Mesendoderm (in vitro differentiated cells): ENCODE measurements at places on chromosomes 4 and X.

DNA sequence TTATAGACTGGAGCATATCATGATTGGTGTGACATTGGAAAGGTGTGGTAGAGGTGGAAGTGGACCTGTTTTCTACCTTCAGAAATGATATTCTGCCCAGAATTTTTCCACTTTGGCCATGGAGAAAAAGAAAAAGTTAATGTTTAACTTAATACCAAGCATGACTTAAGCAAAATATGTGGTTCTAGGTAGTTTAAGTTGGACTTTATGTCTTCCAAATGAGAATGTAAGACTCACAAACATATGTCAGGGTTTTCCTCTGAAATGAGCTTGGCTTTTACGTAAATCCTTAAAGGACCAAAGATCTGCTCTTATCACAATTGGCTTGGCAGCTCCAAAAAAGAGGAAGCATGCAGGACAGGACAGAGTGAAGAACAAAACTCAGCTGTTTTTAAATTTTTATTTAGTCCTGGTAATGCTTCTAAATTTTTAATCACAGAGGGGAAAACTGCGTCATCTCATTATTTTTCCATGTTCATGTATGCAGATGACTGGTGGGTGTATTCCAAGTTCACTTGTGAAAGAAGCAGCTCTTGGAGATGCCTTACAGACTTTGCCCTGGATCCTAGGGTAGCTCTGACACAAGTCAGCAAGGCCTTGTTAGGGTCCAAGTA, 98.2 kb downstream of the ANK2 start:
- H3K4me3 ChIP-seq, result no peak overlapping the region
- DNase-seq, result no peak
- peaks cover 11% of the 10 kb centered on the region for H3K4me1 ChIP-seq
- H3K27me3 ChIP-seq, result no peaks in the 10 kb centered on the region

DNA sequence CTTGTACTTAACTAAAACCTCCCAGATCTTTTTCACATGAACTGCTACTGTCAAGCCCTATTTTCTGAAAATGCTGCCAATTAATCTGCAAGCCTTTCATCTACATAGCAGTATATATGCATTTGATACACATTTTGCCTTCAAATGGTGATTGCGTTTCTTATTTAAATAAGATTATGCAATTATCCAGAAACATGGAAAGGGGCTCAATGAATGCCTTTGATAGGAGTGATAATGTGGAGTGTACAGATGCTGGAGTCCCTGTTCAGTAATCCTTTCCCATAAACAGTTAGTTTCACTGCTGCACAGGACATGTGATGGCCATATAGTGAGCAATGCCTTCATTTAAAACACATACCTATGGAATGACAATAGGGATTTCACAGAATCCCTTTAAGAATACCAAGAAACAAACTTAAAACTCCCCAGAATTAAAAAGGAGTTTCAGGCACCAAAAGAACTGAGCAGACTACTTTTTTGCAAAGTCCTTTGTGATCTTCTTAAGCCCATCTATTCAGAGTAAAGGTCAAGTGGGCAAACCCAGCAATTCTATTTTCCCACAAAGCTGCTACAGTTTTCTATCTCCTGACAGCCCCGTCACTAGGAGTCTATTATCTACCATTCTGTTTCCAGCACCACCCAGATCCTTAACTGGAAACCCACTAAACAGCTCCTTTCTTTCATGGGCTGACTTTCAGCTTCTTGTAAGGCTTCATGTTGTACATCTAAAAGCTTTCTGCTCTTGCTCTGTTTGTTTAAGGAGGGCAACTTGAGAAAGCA, 120.3 kb downstream of the UNC5C start:
- H3K27ac ChIP-seq, result no peak overlapping the region
- DNase-seq, result no peak
- no peak overlapping the region for H3K4me3 ChIP-seq

GRCh38 chr4:118335324-118335723, 17.5 kb downstream of the PRSS12 start:
- H3K27ac ChIP-seq, result no peak overlapping the region
- H3K36me3 ChIP-seq, result no peaks in the 10 kb centered on the region
- no peaks in the 10 kb centered on the region for H3K27me3 ChIP-seq
- H3K4me3 ChIP-seq, result no peak overlapping the region
- no peaks in the 10 kb centered on the region for H3K4me1 ChIP-seq
- no peak for DNase-seq

DNA sequence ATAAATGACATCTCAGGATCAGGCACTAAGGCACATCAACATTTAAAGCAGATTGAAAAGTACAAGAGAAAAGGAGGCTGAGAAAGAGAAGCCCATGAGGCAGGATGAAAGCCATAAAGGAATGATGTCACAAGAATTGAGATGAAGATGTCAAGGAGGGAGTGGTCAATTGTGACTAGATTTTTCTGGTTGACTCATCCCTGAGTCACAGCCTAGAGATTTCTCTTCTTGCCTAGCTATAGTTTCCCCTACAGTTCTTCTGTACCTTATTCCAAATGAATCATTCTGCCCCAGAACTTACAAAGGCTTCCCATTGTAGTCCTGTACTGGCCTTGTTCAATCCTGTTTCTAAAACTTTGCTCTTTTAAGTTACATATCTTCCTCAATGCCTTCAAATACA, 3.4 kb upstream of the USP53 start:
- no peaks in the 10 kb centered on the region for H3K36me3 ChIP-seq
- no peak overlapping the region for H3K27ac ChIP-seq
- H3K4me1 ChIP-seq, result peaks cover 2% of the 10 kb centered on the region
- peak; percentile 86 for DNase-seq
- no peak overlapping the region for H3K4me3 ChIP-seq

GRCh38 chrX:95076449-95076848, 1402.4 kb downstream of the FAM133A start:
- peak; percentile 56 for DNase-seq
- no peaks in the 10 kb centered on the region for H3K36me3 ChIP-seq

- no peak overlapping the region for H3K27ac ChIP-seq
- no peak overlapping the region for H3K4me3 ChIP-seq
- no peaks in the 10 kb centered on the region for H3K4me1 ChIP-seq
- no peaks in the 10 kb centered on the region for H3K27me3 ChIP-seq
- no peak for DNase-seq
Measured at GRCh38 chr4:1502501-1502886, 96.3 kb upstream of the NKX1-1 start.

- no peak overlapping the region for H3K27ac ChIP-seq
- H3K36me3 ChIP-seq, result no peaks in the 10 kb centered on the region
- DNase-seq, result no peak
- H3K4me3 ChIP-seq, result no peak overlapping the region
Measured at GRCh38 chr4:186689476-186689875, 34.2 kb downstream of the FAT1 start.

GRCh38 chr4:7256984-7257810, 64.9 kb downstream of the SORCS2 start:
- H3K4me1 ChIP-seq, result no peaks in the 10 kb centered on the region
- H3K36me3 ChIP-seq, result no peaks in the 10 kb centered on the region
- H3K27ac ChIP-seq, result no peak overlapping the region
- no peak for DNase-seq
- no peaks in the 10 kb centered on the region for H3K27me3 ChIP-seq

DNA sequence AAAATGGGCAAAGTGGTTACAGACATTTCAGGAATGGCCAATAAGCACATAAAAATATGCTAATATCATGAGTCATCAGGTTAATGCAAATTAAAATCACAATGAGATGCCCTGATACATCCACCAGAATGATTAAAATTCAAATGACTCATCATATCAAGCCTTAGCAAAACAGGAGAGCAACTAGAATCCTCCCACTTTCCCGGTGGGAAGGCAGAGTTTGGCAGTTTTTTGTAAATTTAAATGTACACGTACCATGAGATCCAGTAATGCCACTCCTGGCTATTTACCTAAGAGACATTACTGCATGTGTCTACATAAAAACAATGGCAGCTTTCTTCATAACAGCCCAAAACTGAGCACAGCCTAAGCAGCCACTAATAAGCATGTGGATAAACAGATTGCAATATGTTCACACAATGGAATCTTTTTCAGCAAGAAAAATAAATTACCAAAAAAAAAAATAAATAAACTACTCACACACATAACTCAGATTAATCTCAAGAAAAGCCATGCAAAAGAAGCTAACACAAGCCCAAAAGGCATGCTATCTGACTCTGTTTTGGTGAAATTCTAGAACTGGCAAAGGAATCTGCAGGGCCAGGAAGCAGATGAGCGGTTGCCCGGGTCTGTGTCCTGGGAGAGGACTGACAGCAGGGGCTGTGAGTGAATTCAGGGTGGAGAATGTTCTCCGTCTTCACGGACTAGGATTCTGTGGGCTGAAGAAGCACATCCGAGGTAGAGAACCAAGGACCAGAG, 48.8 kb downstream of the AFAP1 start:
- no peak overlapping the region for H3K4me3 ChIP-seq
- H3K36me3 ChIP-seq, result no peaks in the 10 kb centered on the region
- H3K27ac ChIP-seq, result no peak overlapping the region
- no peaks in the 10 kb centered on the region for H3K27me3 ChIP-seq

DNA sequence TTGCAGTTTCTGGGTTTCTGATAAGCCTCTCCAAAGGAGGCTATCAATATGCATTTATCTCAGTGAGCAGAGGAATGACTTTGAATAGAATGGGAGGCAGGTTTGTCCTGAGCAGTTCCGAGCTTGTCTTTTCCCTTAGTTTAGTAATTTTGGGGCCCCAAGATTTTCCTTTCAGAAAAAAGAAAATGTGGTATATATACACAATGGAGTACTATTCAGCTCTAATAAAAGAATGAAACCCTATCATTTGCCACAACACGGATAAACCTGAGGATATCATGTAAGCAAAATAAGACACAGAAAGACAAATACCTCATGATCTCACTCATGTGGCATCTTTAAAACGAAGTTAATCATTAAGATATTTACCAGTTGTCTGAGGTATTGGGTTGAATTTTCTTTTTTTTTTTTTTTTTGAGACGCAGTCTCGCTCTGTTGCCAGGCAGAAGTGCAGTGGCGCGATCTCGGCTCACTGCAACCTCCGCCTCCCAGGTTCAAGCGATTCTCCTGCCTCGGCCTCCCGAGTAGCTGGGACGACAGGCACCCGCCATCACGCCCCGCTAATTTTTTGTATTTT, 540 bp downstream of the ZNF721 start:
- no peak overlapping the region for H3K27ac ChIP-seq
- H3K4me3 ChIP-seq, result peak overlapping the region; percentile 70
- H3K27me3 ChIP-seq, result no peaks in the 10 kb centered on the region
- peak; percentile 45 for DNase-seq
- H3K36me3 ChIP-seq, result peaks cover 5% of the 10 kb centered on the region

GRCh38 chr4:169050881-169051760, 41.1 kb upstream of the CBR4 start:
- no peaks in the 10 kb centered on the region for H3K36me3 ChIP-seq
- no peaks in the 10 kb centered on the region for H3K27me3 ChIP-seq
- no peak overlapping the region for H3K4me3 ChIP-seq

GRCh38 chrX:153917869-153918268, 8.2 kb downstream of the ARHGAP4 start:
- H3K4me1 ChIP-seq, result no peaks in the 10 kb centered on the region
- H3K4me3 ChIP-seq, result no peak overlapping the region
- DNase-seq, result no peak
- no peak overlapping the region for H3K27ac ChIP-seq

GRCh38 chr4:153036931-153037482, 100.9 kb downstream of the FHDC1 start:
- H3K4me3 ChIP-seq, result no peak overlapping the region
- no peaks in the 10 kb centered on the region for H3K36me3 ChIP-seq
- H3K4me1 ChIP-seq, result no peaks in the 10 kb centered on the region
- H3K27ac ChIP-seq, result no peak overlapping the region
- no peak for DNase-seq

GRCh38 chr4:119244344-119244743, 31.8 kb downstream of the USP53 start:
- no peaks in the 10 kb centered on the region for H3K27me3 ChIP-seq
- DNase-seq, result no peak
- H3K36me3 ChIP-seq, result peaks cover 2% of the 10 kb centered on the region
- H3K4me3 ChIP-seq, result no peak overlapping the region
- no peak overlapping the region for H3K27ac ChIP-seq

DNA sequence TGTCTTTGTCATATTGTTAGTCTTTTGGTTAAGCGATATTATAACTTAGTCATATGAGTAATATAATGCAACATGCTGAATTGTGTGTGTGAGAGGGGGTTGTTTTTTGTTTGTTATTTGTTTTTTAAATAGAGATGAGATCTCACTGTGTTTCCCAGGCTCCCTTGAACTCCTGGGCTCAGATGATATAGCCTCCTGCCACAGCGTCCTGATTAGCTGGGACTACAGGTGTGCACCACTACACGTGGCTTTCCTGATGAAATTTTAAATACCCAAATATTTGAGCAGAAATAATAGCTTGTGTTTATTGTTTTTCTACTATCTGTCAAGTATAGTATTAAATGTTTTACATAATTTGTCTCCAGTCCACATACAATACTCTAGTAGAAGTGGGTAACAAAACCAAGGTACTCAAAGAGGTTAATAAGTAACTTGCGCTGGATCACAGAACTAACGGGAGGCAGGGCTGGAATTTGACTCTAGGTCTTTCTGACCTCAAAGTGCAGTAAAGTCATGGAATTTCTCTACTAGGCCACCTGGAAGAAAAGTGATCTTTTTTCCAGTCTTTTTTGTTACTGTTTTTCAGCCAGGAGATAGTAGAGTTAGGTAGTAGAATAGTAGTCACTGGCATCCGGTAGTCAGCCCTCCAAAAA, 47.8 kb downstream of the CLCN3 start:
- no peaks in the 10 kb centered on the region for H3K27me3 ChIP-seq
- H3K4me3 ChIP-seq, result no peak overlapping the region
- H3K36me3 ChIP-seq, result no peaks in the 10 kb centered on the region
- H3K27ac ChIP-seq, result no peak overlapping the region
- no peaks in the 10 kb centered on the region for H3K4me1 ChIP-seq
- no peak for DNase-seq

GRCh38 chrX:22122510-22122909, 90.4 kb downstream of the PHEX start:
- H3K4me3 ChIP-seq, result no peak overlapping the region
- no peaks in the 10 kb centered on the region for H3K4me1 ChIP-seq
- no peaks in the 10 kb centered on the region for H3K27me3 ChIP-seq
- no peak overlapping the region for H3K27ac ChIP-seq

GRCh38 chr4:25030277-25031076, at the start of gene LGI2:
Gene LGI2, minus strand, starts transcription at chr4:25030946. Its CDS starts 253 bp downstream, at chr4:25030693.
- H3K4me1 ChIP-seq, result peaks cover 2% of the 10 kb centered on the region
- peaks cover 5% of the 10 kb centered on the region for H3K27me3 ChIP-seq
- no peak within 1 kb of the TSS for H3K27ac ChIP-seq
- peak within 1 kb of the TSS; percentile 27 for H3K4me3 ChIP-seq
- DNase-seq, result no peak

- no peaks in the 10 kb centered on the region for H3K27me3 ChIP-seq
- no peaks in the 10 kb centered on the region for H3K4me1 ChIP-seq
- no peak overlapping the region for H3K27ac ChIP-seq
Measured at GRCh38 chrX:77087529-77088169, 359.5 kb upstream of the FGF16 start.

GRCh38 chr4:93174598-93174997, 654.0 kb upstream of the ATOH1 start:
- H3K4me3 ChIP-seq, result no peak overlapping the region
- DNase-seq, result no peak
- H3K27ac ChIP-seq, result no peak overlapping the region
